HCT116 (cell line): ENCODE measurements at places on chromosomes 11 and 22. TPM values are rescaled to one million over a fixed set of nuclear protein-coding genes. Genes with fewer than 3 reads are reported as not detected.

Gene APOL6
- total RNA-seq: 0.84 TPM

Gene TYMP
- total RNA-seq: 43.2 TPM

Gene KCNQ1OT1
- total RNA-seq: 1.1 TPM

Gene EMID1
- 9.6 TPM for total RNA-seq

Gene AIFM3
- total RNA-seq: 9.7 TPM

Gene OR8J3
- total RNA-seq: not detected

Gene SYNGR1
- total RNA-seq: 20.7 TPM

Gene CXCR5
- not detected for total RNA-seq

Gene GRIA4
- total RNA-seq: not detected

Gene C22orf31
- not detected for total RNA-seq

Gene SLC22A12
- total RNA-seq: not detected

GRCh38 chr11:36033082-36033751 is 89.4 kb downstream of the LDLRAD3 start:
- H3K27ac ChIP-seq: no peak overlapping the region
- H3K4me1 ChIP-seq: peaks cover 18% of the 10 kb centered on the region
- no peak overlapping the region for H3K4me3 ChIP-seq

DNA sequence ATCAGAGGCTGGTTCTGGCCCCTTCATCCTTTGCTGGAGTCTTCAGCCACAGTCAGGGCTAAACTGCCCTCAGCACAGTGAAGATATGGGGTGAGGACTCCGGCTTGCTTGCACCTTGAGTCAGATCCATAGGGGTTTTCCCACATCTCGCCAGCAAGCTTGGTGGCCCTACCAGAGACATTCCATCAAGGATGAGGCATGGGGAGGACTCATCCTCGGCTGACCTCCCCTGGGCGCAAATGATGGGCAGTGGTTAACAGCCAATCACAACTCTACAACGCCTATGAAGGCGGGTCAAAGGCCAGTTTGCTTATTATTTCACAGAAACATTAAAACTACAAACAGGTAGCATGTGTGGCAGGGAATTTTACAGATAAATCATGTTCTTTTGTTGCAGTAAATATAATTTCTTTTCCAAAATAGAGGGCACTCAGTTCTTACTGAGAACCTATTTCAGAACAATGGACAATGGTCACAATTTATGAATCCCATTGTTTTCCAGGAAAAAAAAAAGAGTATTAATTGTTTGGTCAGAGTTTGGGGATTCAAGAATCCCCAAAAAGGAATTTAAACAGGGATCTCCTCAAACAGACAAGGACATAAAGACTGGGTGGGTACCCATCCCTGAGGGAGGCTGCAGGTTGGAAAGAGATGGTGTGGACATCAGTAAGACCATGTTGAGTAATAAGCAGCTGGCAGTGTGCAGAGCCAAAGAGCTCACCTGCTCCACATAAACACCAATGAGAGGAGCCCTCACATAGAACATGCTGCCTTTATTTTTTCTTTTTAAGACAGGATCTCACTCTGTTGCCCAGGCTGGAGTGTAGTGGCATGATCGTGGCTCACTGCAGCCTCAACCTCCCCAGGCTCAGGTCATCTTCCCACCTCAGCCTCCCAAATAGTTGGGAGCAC is 14.8 kb downstream of the PLAAT3 start:
- DNase-seq: no peak
- no peak overlapping the region for H3K4me3 ChIP-seq
- H3K27me3 ChIP-seq: no peaks in the 10 kb centered on the region
- 0 out of 2 replicates have a peak, but pooled peaks cover 2% of the 10 kb centered on the region for H3K4me1 ChIP-seq
- no peak overlapping the region for H3K27ac ChIP-seq

DNA sequence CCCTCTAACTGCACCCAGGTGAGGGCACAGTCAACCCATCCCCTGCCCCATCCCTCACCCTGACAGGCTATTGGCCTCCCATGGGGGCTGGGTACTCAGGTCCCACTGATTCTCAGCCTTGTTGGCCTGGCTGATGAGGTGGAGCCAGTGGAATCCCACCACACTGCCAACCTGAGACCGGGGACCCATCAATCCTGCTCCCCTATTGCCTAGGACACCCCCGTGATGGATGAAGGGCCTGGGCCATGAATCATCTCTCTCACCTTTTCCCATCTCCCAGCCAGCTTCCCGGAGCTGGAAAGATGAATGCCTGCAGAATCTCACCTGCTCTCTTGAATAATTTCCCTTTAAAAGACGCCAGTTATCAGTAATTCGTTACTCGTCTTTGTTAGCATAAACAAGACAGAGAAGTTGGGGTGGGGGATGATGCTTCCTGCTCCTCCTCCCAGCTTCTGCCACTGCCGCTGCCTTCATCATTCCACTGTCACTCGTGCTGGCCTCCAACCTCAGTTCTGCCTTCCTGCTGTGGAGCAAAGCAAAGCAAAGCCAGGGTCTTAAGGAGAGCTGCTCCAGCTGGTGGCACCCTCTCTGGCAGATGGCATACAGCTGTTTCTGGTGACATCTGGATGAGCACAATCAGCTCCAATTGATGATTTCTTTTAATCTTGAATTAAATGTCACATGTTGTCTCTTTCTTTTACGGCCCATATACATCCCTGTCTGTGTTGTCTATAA is 204.0 kb upstream of the NECTIN1 start:
- no peaks in the 10 kb centered on the region for H3K36me3 ChIP-seq
- H3K4me3 ChIP-seq: no peak overlapping the region
- DNase-seq: no peak
- no peak overlapping the region for H3K27ac ChIP-seq
- H3K27me3 ChIP-seq: peaks cover 75% of the 10 kb centered on the region

- no peak overlapping the region for H3K27ac ChIP-seq
- H3K36me3 ChIP-seq: no peaks in the 10 kb centered on the region
- H3K4me1 ChIP-seq: no peaks in the 10 kb centered on the region
- H3K4me3 ChIP-seq: no peak overlapping the region
- H3K27me3 ChIP-seq: no peaks in the 10 kb centered on the region
- no peak for DNase-seq
These were observed 9.4 kb downstream of the ACTN3 start for GRCh38 chr11:66556086-66556485.

GRCh38 chr22:32177221-32177765 is 18.2 kb upstream of the C22orf42 start:
- no peak overlapping the region for H3K27ac ChIP-seq
- no peak overlapping the region for H3K4me3 ChIP-seq
- H3K36me3 ChIP-seq: no peaks in the 10 kb centered on the region
- no peaks in the 10 kb centered on the region for H3K4me1 ChIP-seq
- no peak for DNase-seq
- H3K27me3 ChIP-seq: peaks cover 20% of the 10 kb centered on the region

GRCh38 chr11:132997396-132997795 is 534.9 kb downstream of the OPCML start:
- no peak overlapping the region for H3K4me3 ChIP-seq
- H3K27ac ChIP-seq: no peak overlapping the region
- H3K27me3 ChIP-seq: no peaks in the 10 kb centered on the region
- H3K4me1 ChIP-seq: no peaks in the 10 kb centered on the region
- DNase-seq: no peak

- H3K4me1 ChIP-seq: no peaks in the 10 kb centered on the region
- no peaks in the 10 kb centered on the region for H3K36me3 ChIP-seq
- H3K27ac ChIP-seq: no peak overlapping the region
These were observed 33.4 kb upstream of the ANGPTL5 start for GRCh38 chr11:101949680-101950220.

DNA sequence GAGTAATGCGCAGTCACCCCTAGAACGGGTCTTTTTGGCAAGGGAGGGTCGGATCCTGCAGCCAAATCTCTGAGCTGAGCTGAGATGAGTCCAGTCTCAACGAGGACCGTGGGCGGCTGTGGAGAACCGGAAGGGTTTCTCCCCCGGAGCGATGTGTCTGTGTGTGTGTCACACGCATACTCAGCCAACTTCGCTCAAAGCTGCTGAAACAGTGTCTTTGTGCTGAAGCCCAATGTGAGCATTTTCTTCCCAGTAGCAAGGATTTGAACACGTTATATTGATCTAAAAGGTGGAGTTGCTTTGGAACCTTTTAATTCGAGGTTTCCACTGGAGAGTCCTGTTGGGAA is 1.4 kb upstream of the CELSR1 start:
- H3K27ac ChIP-seq: peak overlapping the region; percentile 70; the same call in 1 of the 2 replicates
- no peak for DNase-seq
- no peaks in the 10 kb centered on the region for H3K27me3 ChIP-seq

- H3K27me3 ChIP-seq: no peaks in the 10 kb centered on the region
- H3K36me3 ChIP-seq: no peaks in the 10 kb centered on the region
- DNase-seq: no peak
These were observed 29.6 kb downstream of the PRDM10 start for GRCh38 chr11:129973068-129973467.
